Type B pancreatic cell (in vitro differentiated cells): ENCODE measurements at places on chromosomes 5 and 9.
A peak's percentile ranks its signal among the peaks of the same experiment; 100 is the strongest.

- DNase-seq: no peak
Observed at GRCh38 chr5:107290780-107291398, 379.8 kb downstream of the EFNA5 start.

DNA sequence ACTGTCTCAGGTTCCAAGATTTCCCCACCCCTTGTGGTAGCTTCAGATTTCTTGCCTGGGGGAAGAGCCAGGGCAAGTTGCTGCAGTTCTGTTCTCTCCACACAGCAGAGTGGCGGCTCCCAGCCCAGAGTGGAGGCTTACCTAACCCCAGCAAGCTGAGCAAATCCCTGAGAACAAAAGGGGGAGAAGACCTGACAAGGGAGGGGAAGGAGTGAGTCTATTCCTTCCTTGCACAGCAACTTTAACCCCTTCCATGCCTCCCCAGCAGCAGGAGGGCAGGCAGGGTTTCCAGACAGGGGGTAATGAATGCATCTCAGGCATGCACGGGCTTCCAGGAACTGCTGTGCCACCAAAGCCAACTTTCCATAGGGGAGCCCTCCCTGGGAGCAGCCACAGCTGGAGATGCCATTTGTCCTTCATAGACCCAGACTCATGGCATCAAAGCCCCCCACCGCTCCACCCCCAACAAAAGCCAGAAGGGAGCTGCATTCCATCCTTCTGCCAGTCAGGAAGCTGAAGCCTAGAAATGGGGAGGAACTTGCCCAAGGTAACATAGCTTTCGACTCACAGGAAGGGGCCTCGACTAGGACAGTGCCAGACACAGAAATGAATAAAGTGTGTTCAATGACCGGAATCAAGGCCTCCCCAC is 28.8 kb upstream of the FAT2 start:
- no peak for DNase-seq

DNA sequence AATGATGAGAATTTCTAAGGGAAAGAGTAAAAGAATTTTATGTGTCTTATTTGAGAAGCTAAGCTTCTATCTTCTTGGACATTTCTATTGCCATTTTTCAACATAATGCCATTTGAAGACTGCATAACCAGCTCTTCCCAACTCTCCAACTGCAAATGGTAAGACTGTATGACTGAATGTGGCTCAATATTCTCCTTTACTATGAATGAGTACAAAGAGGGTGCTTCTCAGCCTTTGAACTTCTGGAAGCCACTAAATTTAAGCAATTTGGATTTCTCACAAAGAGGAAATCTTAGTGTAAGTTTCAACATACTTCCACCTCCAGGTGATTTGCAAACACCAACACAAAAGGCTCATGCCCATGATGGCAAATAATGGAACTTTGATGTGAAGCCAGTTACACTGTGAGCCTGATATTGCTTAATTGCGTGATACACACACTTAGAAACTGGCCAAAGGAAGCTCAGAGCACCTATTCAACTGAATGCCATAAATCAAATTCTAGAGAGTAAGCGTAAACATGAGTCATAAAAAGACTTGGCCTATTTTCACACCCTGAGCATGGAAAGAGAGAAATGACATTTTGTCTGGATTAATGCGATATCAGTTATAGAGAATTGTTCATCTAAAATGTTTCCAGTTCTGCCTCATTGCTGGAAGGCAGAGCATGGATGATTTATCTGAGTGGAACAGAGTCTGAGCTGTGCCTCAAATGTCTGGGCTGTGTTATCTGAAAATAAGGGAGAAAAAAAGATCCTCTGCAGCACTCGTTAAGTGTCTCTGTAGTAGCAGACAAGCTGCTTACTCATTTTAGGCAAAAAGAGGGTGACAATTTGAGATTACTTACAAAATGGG is 145.3 kb downstream of the PLK2 start:
- no peak for DNase-seq

- DNase-seq: no peak
Observed at GRCh38 chr5:120217001-120217400, 247.1 kb upstream of the PRR16 start.

- no peak for DNase-seq
Observed at GRCh38 chr9:4321554-4321953, 21.7 kb upstream of the GLIS3 start.

DNA sequence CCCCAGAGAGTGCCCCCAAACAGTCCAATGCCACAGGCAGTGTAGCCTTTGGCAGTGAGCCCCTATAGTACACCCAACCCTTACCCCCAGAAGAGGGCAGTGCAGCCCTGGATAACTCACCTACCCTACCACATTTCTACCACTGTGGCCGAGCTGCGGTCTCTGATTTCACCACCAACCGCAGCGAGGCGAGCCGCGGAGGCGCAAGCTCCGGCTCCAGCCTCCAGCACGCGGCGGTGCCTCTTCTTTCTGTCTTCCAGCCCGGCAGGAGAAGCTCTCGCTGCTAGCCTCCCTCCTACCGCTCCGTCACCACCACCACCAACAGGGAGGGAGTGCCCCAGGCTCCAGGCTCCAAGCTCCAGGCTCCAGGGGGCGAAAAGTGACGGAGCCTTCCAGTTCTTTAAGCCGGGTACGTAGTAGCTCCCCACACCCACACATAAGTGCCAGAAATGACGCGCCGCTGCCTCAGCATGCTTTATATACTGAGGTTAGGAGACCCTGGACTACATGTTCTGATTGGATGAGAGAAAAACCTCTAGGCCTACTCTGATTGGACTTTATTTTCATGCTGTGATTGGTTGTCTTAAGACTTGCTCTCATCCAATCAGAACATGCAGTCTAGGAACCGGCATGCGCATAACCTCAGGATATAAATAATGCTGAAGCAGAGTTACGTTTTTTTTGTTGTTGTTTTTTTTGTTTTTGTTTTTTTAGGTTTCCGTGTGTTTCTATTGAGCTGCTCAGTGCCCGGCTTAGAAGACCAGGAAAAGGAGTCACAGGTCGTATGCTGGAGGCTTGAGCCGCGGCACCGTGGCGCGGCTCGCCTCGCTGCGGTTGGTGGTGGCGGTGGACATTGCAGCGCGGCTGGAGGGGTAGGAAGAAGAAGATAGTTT is at the start of gene PCAT7:
Gene PCAT7, plus strand, starts transcription at position 645 of the 893 bp plus-strand sequence.
- peak; percentile 81 for DNase-seq

- DNase-seq: no peak
Observed at GRCh38 chr9:105535920-105536668, 21.8 kb upstream of the FKTN start.

DNA sequence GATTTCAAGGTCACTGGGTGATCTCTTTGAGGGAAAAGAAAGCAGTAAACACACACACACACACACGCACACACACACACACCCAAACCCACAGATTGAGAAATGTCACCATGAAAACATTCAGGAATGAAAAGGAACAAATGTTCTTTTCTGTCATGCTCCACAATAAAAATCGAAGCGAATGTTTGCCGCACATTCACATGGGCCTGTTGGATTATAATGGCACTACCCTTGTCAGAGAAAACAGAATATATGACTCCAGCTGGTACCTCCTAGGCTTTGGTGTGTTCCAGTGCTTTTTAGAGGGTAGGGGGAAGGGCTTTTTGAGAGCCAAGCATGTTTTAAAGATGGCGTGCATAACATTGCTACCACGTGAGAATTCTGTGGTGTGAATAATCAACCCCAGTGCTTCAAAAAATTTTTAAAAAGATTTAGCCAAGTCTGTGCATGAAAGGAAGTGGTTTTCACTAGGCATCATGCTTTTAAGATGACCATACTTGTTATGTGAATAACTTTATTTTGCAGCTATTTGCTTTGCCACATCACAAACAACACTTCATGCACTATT is 120.8 kb upstream of the ZNF608 start:
- no peak for DNase-seq

GRCh38 chr5:151015974-151016587 is 4.3 kb upstream of the GPX3 start:
- no peak for DNase-seq

DNA sequence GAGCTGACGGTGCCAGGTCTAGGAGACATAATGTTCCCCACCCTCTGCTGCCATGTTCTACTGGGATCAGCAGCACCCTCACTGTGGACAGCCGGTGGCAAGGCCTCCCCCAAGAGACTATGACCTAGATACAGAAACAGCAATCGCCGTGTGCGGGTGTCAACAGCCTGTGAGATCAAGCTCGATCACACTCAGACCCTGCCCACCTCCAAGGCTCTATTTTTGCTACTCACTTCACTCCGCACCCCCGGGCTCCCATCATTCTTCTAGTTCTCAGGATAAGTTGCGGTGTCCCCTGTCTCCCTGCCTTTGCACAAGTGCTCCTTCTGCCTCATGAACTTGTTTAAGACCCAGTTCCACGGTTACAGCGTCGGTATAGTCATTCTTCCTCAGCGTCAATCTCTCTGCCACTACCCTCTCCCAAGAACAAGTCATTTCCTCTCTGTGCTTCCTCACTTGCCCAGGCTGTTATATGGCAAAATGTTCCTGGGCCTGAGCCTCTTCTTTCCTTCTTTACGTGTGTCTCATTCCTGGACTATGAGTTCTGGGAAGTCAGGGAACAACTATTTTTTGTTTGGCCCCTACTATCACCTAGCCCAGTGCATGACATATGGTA is 5.4 kb upstream of the DOCK8 start:
- no peak for DNase-seq

DNA sequence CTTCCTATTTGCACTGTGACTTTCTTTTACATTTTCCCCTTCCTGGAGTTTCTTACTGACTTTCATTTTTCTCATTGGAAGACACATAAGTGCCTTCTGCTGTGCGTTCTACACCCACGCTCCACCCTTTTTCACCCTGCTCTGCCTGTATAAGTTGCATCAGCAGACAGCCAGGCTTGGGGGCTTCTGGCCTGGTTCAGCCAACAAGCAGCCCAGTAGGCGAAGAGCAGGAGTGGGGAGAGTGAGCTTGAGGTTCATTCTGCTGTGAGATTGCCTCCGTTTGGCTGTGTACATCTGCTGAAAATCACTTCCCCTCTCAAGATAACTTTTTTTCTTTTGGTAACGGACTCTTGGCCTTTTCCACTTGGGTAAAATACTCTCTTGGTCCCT is 38.4 kb downstream of the RASGRF2 start:
- DNase-seq: no peak

- DNase-seq: no peak
Observed at GRCh38 chr5:159427180-159428012, 97.1 kb upstream of the IL12B start.

GRCh38 chr9:93194221-93194625 is 10.3 kb downstream of the WNK2 start:
- DNase-seq: no peak

GRCh38 chr5:109468737-109469420 is 59.1 kb upstream of the PJA2 start:
- DNase-seq: peak; percentile 88

GRCh38 chr5:50535393-50535792 is 94.3 kb upstream of the EMB start:
- DNase-seq: no peak

DNA sequence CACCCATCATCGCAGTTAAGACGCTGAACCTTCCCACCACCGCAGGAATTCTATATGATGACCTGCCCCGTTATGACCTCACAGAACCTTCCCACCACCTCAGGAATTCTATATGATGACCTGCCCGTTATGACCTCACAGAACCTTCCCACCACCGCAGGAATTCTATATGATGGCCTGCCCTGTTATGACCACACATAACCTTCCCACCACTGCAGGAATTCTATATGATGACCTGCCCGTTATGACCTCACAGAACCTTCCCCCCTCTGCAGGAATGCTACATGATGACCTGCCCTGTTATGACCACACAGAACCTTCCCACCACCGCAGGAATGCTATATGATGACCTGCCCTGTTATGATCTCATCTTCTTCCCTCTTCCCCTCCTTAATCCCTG is 64.3 kb downstream of the IRX1 start:
- no peak for DNase-seq

GRCh38 chr9:121815084-121815483 is 163.7 kb downstream of the DAB2IP start:
- no peak for DNase-seq

- DNase-seq: no peak
Observed at GRCh38 chr9:103245369-103245768, 250.2 kb downstream of the CYLC2 start.

- no peak for DNase-seq
Observed at GRCh38 chr9:118595719-118596305, 773.4 kb downstream of the BRINP1 start.

DNA sequence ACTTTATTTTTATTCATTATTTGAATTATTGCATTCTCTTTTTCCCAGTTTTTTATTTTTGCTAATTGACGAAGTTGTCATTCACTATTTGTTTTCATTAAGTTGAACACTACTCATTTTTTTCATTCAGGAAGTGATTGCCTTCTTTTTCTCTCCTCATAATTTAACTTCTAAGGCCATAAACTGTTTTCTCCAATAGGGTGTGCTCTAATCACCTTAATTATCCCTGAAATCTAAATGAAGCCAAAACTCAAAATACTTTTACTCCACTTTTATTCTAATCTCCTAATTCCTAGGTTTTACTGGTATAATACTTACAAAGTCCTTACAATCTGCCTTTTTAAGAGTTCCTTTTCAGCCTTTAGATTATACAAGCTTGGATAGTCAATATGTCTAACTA is 2.9 kb upstream of the OR13C2 start:
- DNase-seq: no peak

GRCh38 chr5:151523335-151523734 is 67.8 kb downstream of the FAT2 start:
- DNase-seq: no peak

DNA sequence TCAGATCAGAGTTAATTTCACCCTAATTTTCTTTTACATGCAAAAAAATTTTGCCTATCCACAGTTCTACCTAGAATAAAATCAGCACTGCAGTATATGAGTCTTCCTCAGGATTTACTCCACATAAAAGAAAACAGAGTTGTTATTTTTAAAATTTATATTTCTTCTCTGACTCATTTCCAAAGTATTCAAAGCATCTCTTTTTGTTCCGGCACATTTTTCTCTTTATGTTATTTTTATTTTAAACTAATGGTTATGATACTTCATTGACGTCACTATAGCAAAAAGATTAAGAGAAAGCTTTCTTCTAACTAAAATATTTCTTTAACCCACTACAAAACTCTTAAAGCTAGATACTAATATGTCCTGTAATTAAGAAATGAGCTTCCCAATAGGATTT is 590.4 kb downstream of the PRELID2 start:
- no peak for DNase-seq

- DNase-seq: no peak
Observed at GRCh38 chr5:151144922-151145321, 12.7 kb downstream of the ANXA6 start.

GRCh38 chr5:175457466-175457865 is 13.5 kb upstream of the DRD1 start:
- DNase-seq: no peak

DNA sequence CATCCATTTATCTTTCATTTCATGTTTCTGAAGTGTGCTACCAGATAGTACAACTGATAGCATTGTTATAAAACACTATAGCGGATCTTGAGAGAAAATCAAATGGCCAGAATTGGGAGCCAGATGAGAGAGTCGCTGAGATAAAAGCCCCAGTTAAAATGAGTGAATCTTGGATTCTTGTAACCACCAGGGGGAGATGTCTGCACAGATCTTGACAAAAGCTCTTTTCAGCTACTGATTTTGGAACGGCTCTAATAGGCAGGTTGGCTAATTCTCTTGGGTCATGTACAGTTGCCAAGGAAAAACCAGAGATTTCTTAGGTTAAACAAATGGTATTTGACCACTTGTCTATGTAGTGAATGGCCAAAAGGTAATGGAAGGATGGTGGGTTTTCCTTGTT is 21.7 kb downstream of the F2RL2 start:
- no peak for DNase-seq

- DNase-seq: no peak
Observed at GRCh38 chr9:81841333-81841732, 86.9 kb upstream of the SPATA31D4 start.
